ENCODE measurements at places on chromosomes 6 and 20.

DNA sequence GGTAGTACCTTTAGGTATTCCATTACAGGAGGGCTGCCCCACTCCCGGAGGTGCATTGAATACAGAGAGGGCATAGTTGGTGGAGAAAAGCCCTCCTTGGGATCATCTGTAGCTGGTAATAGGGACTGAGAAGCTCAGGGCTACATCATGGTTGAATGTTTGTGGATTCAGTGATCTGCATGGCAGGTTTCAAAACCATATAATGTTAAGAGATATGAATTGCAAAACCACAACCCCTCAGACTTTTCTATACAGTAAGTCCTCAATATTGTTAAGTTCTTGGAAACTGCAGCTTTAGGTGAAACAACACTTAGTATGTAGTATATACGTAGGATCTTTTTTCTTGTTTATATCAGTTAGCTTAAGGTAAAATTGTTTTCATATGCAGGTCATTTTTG, 11.3 kb downstream of the TULP4 start:
- DNase-seq = no peak

DNA sequence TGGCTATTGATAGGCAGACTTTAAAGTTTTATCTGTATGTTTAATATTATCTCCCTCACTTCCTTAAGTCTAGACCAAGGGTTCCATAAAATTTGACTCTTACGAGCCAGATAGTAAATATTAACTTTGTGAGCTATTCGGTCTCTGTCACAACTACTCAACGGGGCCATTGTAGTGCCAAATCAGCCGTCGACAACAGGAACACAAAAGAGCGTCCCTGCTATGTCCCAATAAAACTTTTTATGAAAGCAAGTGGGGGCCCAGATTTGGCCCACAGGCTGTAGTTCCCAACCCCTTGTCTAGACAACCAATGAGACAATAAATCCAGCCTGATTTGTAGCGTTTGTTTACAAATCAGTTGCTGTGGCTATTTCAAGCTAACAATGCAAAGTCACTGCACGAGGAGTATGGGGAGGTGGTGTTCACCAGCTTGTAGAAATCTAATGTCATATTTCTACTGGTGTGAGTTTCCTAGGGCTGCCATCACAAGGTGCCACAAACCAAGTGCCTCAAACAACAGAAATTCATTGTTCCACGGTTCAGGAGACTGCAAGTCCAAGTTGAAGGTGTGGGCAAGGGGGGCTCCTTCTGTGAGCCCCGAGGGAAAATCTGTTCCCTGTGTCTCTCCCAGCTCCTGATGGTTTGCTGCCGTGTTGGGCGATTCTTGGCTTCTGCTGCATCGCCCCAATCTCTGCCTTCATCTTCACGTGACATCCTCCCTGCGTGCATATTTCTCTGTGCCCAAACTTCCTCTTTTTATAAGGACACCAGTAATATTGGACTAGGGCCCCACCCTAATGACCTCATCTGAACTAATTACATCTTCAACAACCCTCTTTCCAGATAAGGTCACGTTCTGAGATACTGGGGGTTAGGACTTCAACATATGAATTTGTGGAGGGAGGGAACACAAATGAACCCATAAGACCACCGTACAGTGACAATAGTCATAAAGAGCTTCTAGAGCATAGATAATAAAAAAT, 356.0 kb upstream of the JARID2 start:
- no peak for DNase-seq

DNA sequence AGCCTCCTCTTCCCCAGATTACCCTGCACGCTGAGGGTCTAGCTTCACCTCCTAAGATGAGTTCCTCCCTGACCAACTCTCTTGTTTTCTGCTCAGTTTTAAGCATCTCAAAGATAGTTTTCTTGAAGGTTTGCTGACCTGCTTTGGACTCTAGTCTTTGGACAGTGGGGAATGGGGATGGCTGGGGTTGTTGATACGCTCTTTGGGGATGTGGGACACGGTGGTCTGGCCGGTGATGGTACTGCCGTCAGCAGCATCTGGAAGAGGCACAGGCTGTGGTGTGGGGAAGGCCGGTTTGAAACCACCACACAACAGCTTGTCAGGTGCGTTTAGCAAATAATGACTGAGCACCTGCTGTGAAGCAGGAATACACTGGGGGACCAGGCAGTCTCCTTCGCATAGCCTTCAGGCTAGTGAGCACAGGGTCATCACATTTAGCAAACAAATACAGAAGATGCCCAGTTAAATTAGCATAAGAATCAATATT, 94.1 kb downstream of the TMEM242 start:
- DNase-seq = no peak

DNA sequence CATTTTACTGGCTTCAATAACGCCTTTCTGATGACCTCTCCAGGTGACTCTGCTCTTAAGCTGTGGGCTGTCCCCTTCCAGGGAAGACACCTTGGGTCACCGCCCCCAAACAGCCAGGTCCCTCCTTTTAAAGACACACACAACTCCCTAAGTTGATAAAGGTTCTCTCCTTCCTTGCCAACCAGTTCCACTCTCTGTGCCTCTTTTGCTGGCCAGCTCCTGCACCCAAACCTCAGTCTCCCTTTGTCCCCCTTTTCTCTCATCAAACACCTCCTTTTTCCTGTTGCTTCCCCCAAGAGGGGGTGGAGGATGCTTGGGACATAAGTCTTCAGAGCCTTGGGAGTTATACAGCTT, 1.0 kb downstream of the NCOA6 start:
- DNase-seq = peak; percentile 47

DNA sequence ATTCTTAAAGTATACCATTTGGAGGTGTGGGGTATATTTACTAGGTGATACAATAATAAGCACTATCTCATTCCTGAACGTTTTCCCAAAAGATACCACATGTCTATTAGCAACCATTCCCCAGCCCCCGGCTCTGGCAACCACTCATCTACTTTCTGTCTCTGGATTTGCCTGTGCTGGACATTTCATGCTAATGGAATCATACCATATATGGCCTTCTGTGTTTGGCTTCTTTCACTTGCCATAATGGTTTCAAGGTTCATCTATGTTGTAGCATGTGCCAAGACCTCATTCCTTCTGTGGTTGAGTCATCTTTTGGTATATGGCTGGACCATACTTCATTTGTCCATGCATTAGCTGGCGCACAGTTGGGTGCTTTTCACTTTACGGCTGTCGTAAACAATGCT, 39.7 kb downstream of the BCAS4 start:
- no peak for DNase-seq

DNA sequence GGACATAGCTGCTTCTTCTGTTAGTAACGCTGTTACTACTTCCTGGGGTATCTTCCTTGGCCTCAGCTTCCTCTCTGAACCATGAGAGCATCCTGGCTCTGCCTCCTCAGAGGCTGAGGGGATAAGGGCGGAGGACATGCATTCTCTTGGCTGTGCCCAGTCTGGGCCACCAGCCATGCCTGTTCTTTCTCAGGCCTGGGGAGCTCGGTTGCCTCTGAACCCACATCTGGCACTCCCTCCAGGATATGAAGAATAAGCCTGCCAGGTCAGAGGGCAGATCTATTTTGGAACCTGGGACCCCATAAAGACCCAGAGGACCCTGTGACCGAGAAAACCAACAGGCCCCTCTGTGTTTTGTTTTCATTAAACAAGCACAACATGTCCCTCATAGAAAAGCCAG, 6.6 kb upstream of the ANGPT4 start:
- no peak for DNase-seq

GRCh38 chr20:23225407-23226060, 125.1 kb upstream of the NXT1 start:
- DNase-seq = peak; percentile 26

- no peak for DNase-seq
Observed at GRCh38 chr6:119443993-119444641, 94.6 kb upstream of the MAN1A1 start.

DNA sequence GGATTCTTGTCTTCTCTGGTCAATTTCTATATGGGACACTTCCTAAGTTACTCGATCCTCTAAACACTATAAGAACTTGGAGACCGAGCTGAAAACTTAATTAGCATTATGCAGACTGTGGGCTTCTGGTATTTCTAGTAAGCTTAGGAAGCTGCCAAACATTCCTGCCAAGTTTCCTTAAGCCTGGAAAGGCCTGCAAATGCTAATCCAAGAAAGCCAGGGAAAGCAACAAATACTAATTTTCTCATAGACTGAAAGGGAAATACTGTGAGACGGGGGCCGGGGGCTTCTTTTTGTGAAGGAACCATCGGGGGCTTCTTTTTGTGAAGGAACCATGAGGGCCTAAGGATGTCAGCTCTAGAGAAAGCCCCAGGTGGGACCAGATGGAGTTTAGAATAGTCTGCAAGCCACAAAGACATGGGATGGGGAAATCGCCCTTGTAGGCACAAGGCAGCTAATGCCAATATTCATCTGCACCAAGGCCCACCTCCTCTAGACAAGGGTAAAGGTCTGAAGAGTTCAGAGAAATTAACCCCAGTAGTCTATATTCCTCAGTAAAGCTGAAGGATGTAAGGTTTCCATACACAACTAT, 332.4 kb upstream of the PRDM1 start:
- peak; percentile 15 for DNase-seq

DNA sequence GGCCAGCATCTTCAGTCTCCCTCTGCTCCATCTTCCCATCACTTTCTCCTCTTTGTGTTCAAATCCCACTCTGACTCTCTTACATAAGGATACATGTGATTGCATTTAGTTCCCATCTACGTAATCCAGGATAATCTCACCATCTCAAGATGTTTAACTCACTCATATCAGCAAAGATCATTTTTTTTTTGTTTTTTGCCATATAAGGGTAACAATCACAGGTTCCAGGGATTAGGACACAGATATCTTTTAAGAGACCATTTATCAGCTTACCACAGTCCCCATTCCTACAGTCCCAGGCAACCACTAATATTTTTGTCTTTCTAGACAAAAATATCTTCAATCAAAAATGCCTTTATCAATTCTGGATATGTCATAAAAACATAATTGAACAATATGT, 3.2 kb upstream of the TREML2 start:
- DNase-seq = no peak

GRCh38 chr20:25011831-25012241, 19.3 kb upstream of the APMAP start:
- no peak for DNase-seq

- no peak for DNase-seq
Observed at GRCh38 chr6:21144928-21145327, 448.6 kb upstream of the SOX4 start.
